ENCODE measurements at places on chromosomes 12 and 14.

- no peak for DNase-seq
Measured at GRCh38 chr12:10563002-10563401, 50.4 kb downstream of the MAGOHB start.

DNA sequence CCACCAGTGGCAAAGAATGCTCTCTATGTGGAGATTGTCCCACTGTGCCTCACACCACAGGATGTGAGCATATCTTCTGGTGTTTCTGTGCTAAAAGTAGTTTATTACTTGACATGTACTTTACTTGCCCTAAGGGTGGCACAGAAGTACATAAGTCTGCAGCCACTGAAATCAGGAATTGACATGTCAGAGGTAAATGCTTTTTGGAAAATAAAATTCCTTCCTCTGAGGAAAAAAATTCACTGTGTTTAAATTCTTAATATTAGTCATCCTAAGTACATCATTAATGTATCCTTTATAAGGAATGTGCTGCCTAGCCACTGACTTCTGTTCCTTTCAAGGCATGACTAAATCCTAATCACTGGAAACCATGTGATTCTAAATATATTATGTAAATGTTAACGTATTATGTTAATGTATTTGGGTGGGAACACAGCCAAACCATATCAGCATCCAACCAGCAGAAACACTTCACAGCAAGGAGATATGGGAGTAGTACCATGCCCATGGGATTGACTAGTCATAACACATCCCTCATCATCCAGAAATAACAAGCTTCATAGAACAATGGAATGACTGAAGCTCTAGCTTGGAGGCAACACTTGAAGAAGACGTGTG lies 239.7 kb upstream of the PPFIA2 start:
- DNase-seq: no peak

- DNase-seq: no peak
Measured at GRCh38 chr12:25757037-25757665, 201.3 kb upstream of the RASSF8 start.

GRCh38 chr14:104428333-104428851 lies 151.2 kb upstream of the C14orf180 start:
- no peak for DNase-seq

DNA sequence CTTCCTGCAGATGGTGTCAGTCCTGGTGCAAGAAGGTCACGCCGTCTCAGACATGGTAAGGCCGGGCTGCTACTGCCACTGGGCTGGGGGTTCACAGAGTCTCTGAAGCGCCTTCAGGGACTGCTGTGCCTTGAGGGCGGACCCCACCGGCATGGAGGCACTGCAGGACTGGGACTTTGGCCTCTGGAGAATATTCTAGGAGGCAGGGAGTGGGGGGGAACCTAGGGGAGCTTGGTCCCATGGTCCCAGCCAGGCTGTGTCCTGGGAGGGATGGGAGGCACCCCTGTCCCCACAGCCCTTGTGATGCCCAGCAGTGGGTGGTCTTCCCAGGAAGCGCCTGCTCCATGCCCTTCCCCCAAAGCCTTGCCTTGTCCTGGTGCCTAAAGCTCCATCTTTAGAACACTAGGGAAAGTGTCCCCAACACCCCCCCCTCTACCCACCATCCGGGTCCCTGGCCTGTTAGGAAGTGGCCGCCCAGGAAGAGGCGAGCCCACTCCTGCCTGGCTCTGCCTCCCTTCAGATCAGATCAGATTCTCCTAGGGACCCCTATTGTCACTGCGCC lies 1.5 kb downstream of the AMN start:
- no peak for DNase-seq

DNA sequence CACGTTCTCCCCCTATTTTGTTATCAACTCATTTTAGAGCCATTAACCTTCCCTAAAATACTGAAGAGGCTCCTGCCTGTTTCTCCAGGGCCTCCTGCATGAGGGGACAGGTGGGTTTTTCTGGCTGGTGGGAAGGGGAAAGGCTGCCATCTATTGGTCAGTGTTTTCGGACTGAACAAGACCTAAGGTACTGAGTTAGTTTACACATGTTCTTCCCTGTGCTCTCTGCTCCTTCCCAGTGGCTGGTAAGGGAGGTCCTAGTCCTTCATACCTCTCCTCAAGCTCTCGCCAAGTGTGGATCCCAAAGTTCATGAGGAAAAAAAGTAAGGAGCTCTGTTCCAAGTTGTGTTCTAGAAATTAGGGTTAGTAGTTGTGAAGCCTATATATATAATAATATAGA lies 357.5 kb downstream of the FSCB start:
- DNase-seq: no peak

Measured in stimulated activated CD4-positive, alpha-beta T cell treated with anti-CD3 and anti-CD28 coated beads, TNF-alpha, amount 100 ng/mL, for 1 hour (primary cell).